ENCODE measurements at places on chromosomes 1 and 21.

DNA sequence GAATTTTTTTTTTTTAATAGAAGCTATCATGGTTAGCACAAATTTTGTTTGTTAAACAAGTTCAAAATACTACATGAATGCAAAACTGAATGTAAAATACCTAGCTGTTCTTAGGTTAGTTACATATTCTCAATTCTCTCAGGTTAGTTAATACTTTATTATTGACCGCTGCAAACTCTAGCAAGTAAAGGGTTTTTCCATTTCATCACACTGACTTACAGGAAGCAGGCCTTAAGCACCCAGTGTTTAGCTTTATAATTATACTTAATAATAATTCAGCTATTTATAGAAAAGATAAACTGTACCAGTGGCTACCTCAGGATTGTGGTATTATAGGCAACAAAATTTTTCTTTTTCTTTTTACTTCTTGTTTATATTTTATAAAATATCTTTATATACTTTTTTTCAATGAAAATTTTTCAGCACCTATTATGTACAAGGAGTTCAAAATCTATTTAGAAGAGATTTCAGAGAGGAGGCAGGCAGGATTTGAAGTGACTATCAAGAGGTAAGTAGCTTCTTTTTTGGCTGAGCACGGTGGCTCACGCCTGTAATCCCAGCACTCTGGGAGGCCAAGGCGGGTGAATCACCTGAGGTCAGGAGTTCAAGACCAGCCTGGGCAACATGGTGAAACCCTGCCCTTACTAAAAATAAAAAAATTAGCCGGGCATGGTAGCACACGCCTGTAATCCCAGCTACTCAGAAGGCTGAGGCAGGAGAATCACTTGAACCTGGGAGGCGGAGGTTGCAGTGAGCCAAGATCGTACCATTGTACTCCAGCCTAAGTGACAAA lies 17.9 kb downstream of the PLPP3 start:
- no peak for DNase-seq

DNA sequence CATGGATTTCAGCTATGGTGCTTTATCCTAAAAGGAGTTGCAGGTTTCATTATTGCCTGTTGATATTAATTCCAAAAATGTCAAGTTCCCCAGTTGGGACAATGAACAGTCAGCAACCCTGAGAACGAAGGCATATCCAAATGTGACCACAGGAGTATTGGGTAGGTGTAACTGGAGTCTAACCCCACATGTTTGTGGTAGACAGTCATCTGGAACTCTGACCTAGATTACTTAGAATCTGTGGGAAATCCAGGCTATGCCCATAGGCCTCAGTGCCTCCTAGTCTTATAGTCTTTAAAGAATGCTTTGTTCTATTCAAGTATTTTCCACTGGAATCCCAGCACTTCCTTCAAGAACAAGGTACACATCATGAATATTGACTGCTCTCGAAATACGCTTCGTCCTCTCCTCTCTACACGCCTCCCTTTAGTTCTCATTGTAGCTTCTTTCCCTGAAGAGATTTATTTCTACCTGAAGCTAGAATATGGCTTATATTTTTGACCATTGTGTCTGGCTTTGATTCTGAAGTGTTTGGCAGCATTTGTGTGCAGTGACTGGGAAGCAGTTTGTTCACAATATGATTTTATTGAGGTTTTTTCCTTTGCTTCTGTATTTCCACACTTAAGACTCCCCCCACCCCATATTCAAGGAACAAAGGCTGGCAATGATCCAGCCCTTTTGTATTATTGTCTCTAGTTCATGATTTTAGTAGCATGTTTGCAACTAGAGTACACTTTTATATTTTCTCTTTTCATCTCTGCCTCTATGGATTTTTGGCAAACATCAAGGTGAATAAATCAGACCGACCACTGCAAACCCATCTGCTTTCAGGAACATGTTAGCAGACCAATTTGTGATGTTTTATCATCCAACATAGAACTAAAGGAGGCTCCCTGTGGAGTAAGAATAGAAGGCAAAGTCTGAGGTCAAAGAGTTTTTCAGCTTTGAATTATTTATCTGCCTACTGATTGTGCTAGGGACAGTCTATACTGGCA lies 178.6 kb downstream of the GPR52 start:
- peak; percentile 7 for DNase-seq

GRCh38 chr1:143698016-143698415 lies 273.8 kb downstream of the FAM72C start:
- DNase-seq: no peak

GRCh38 chr21:38843806-38844503 lies 38.2 kb downstream of the ETS2 start:
- DNase-seq: no peak

GRCh38 chr1:114524944-114525343 lies 13.9 kb upstream of the TRIM33 start:
- DNase-seq: peak; percentile 14
